ENCODE measurements at places on chromosomes 16 and 17.
A peak's percentile ranks its signal among the peaks of the same experiment; 100 is the strongest.

- DNase-seq = no peak
Observed at GRCh38 chr17:70420861-70421445, 251.6 kb downstream of the KCNJ2 start.

- no peak for DNase-seq
Observed at GRCh38 chr16:87705771-87706277, 60.0 kb downstream of the KLHDC4 start.

DNA sequence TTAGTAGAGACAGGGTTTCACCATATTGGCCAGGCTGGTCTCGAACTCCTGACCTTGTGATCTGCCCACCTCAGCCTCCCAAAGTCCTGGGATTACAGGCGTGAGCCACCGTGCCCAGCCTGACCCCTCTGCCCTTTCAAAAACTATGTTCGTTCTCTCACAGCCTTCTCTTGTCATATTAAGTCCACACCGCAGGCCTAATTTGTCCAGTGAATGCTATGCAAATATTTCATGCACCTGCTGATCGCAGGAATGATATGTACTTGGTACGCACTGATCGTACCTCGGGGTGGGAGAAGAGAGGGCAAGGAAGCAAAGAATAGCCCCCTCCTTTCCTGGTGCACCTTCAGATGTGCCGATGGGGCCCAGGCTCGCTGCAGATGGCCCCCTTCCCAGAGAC, 3.0 kb upstream of the BIRC5 start:
- DNase-seq = no peak

DNA sequence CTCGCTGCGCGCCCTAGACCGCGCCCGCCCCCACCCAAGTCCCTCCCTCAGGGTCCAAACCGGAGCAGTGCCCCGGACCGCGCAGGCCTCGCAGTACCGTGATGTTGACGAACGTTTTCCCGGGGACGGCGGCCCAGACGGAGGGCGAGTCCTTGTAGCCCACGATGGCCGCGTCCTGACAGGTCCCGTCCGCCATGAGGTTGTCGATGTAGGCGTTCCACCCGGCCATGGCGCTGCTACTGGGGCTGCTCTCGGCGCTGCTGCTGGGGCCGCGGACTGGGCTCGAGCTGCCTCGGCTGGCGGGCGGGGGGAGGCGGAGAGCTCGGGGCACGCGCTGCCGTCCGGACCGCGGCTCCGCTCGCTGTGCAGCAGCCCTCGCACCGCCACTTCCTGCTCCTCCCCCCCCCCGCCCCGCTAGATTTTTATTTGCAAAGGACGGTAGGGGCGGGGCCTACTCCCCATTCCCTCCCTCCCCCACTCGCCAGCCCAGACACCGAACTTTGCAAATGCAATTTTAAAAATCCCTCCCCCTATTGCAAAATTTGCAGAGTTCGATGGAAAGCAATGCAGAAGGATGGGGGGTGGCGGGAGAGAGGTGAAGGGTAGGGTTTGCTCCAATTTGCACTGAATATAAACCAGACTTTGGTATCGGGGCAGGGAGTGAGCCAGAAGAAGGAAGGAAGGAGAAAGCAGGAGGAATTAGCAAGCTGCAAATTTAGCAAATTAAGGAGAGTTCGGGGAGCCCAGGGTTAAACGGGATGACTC, at the start of gene PFN1:
Gene PFN1, minus strand, starts transcription at position 365 of the 765 bp plus-strand sequence. Its CDS starts 136 bp downstream, at position 229.
- DNase-seq = peak; percentile 91
